Hematopoietic multipotent progenitor cell (in vitro differentiated cells): ENCODE measurements at places on chromosomes 1 and 21. TPM values are rescaled to one million over a fixed set of nuclear protein-coding genes. Genes with fewer than 3 reads are reported as not detected.

- no peak for DNase-seq
Measured at GRCh38 chr1:46080257-46080656, 52.2 kb downstream of the PIK3R3 start.

DNA sequence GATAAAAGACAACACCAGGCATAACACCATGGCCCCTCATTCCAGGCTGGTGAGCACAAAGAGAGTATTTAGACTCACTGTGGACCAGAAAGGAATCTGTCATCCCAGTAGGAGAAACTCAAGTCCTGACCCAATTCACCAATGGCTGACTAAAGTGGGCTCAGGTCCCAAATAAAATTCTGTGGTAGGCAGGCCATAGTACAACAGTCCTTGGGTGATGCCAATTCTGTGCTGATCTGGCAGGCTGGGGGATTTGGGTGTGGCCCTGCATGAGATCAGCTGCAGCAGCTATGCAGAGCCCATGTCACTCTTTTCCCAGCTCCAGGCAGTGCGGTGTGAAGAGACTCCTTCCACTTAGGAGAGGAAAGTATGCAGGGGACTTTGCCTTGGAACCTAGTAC, 245.1 kb downstream of the LBR start:
- DNase-seq = no peak

DNA sequence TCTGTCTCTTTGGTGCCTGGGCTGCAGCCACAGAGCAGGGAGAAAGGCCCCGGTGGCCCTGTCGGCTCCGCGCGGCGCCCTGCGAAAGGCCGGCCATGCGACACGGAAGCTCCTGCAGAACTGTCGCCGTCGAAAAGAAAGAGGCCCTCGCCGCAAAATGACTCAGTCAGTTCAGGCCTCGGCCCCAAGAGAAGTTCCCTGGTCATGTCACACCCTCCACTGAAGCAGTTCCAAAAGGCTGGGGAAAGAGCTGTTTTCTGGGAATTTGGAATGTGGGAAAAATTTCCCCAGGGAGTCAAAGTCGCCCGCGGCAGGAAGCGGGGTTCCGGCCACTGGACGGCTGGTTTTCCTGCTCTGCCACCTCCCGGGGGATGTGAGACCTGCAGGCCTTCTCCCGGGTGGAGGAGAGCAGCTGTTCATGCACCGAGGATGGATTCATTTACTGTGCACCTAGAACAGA, 115.8 kb upstream of the ZNF678 start:
- no peak for DNase-seq

- no peak for DNase-seq
Measured at GRCh38 chr1:247966532-247967204, 1.6 kb downstream of the OR2AK2 start.

DNA sequence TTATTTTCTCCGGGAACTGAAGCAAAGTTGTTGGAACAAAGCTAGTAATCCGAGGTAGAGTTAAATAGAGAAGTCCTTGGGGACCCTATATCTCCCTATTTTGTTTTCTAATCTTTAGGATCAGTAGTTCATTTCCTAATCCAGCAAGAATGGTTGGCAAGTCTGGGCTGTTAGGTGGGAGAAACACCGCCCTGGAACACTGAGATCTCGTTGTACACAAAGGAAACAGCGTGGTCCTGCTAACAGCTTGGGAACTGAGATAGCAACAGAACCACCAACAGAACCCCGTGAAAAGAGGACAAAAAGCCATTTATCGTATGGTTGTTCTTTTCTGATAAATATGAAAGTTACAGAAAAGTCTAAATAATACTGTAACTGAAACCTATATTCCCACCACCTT, 121.9 kb upstream of the CDC42BPA start:
- no peak for DNase-seq

The YIPF1 gene
- 19.9 TPM for total RNA-seq
